ENCODE measurements at places on chromosomes 12 and 14. TPM values are rescaled to one million over a fixed set of nuclear protein-coding genes. Genes with fewer than 3 reads are reported as not detected.

Gene FZD10
- total RNA-seq: 0.35 TPM

Gene RTN1
- total RNA-seq: 3.8 TPM

Gene MED6
- total RNA-seq: 27.6 TPM

Gene CHPT1
- 98.2 TPM for total RNA-seq

Gene DIO2
- 0.41 TPM for total RNA-seq

Gene RTL1
- total RNA-seq: not detected

Gene PIWIL1
- total RNA-seq: not detected

Gene CD163L1
- total RNA-seq: 9.5 TPM

Gene UTP20
- 10.2 TPM for total RNA-seq

Gene C1QL4
- total RNA-seq: not detected

Gene DICER1
- 61.6 TPM for total RNA-seq

Gene WNT5B
- 2.7 TPM for total RNA-seq

Gene TAS2R13
- 1.1 TPM for total RNA-seq

Gene BDKRB2
- total RNA-seq: 38.6 TPM

Gene E2F7
- total RNA-seq: 0.89 TPM

Gene RNU4-1
- total RNA-seq: 4,015 TPM

Gene FOXG1
- total RNA-seq: not detected

Gene OR4E1
- total RNA-seq: not detected

Gene CTSG
- 2.9 TPM for total RNA-seq

Gene ARL6IP4
- 128 TPM for total RNA-seq

Gene ETNK1
- 115 TPM for total RNA-seq

Gene LAG3
- 2.1 TPM for total RNA-seq

Gene CLEC4D
- 0.39 TPM for total RNA-seq

Gene TEX52
- not detected for total RNA-seq

Gene CLEC4C
- not detected for total RNA-seq

Gene NRL
- 2.8 TPM for total RNA-seq

Gene FIGNL2
- 0.26 TPM for total RNA-seq

Gene LHX5
- not detected for total RNA-seq

Gene HVCN1
- total RNA-seq: 1.6 TPM

Gene SLC25A47
- not detected for total RNA-seq

Gene PTPRO
- 21.9 TPM for total RNA-seq

Gene FANCM
- 5.7 TPM for total RNA-seq

Gene SLC35E3
- total RNA-seq: 8.4 TPM

Gene PROX2
- total RNA-seq: 0.07 TPM

All from mucosa of descending colon (tissue), 3 donors.